ENCODE measurements at places on chromosomes 12 and 14.
A peak's percentile ranks its signal among the peaks of the same experiment; 100 is the strongest.

GRCh38 chr12:103326190-103326589, 169.6 kb downstream of the C12orf42 start:
- no peak for DNase-seq

- DNase-seq = no peak
These were observed 56.9 kb downstream of the LMNTD1 start for GRCh38 chr12:25496098-25496587.

DNA sequence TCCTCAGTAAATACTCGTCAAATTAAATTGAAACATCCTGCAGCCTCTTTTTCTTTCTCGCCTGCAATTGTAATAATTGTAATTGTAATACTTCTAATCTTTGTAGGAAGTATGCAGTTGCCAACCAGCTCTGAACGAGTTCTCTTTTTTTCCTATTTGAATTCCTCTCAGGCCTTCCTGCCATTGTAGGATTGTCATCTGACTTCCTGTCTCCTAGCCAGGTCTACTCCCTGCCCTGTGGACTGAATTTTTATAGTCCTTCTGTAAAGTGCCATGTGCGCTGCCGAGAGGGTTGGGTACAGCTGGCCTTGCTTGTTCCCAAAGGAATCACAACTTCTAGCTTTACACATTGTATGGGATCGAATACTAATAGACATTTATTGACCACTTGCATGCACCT, 183.3 kb downstream of the SSPN start:
- no peak for DNase-seq

GRCh38 chr12:3116106-3116844, 39.1 kb downstream of the TSPAN9 start:
- no peak for DNase-seq

DNA sequence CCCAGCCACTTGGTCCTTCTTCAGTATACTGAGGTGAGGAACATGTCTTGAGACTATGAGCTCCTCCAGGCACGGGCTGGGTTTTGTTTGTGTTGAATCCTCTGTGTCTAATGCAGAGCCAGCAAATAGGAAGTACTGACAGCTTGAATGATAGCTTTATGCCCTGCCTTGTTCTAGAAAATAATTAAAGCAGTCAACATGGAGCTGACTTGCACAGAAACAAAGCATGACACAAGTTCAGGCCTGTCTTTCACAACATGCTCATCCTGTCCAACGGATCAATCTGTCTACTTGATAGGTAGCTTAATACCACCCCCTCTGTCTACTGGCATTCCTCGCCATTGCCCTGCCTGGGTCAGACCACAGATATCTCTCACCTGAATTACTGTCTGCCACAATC, 140.9 kb downstream of the ESRRB start:
- no peak for DNase-seq

DNA sequence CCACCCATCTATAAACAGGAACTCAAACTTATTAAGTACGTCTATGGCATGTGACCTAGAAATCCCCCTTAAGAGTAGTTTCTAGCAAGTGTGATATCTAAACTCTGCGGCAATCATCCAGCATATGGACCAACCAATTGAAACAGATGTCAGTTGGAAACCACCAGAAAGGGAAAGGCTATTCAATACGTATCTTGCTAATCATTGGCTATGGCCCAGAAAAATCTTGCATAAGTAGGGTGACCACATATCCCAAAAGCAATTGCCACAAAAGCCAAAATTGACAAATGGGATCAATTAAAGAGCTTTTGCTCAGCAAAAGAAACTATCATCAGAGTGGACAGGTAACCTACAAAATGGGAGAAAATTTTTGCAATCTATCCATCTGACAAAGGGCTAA, 24.2 kb downstream of the SYNJ2BP start:
- no peak for DNase-seq

DNA sequence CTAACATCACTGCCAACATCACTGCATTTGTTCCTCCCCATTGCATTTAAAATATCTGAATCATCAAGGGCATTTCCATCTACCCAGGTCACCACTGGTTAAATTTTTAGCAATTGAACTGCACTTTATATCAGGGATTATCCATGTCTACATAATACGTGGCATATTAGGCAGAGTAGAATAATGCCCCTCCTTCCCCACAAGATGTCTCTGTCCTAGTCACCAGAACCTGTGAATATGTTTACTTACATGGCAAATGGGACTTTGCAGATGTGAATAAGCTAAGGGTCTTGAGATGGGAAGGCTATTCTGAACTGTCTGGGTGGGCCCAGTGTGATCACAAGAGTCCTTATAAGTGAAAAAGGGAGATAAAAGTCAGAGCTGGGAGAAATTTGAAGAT, 181.7 kb upstream of the ARID2 start:
- DNase-seq = no peak

DNA sequence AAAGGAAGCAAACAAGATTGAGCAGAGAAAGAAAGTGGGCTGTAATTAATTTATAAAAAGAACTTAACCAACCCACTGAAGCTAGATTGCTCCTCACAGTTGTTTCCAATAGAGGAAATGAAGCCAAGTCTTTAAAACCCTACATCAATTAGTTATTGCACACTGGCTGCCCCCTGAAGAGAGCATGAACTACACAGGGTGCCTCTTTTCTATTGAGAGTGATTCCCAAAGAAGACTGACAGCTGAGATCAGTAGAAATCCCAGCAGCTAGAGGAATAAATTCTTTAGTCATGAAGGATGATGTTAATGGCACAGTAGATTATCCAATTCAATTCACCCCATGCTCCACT, 8.6 kb upstream of the USP15 start:
- no peak for DNase-seq

DNA sequence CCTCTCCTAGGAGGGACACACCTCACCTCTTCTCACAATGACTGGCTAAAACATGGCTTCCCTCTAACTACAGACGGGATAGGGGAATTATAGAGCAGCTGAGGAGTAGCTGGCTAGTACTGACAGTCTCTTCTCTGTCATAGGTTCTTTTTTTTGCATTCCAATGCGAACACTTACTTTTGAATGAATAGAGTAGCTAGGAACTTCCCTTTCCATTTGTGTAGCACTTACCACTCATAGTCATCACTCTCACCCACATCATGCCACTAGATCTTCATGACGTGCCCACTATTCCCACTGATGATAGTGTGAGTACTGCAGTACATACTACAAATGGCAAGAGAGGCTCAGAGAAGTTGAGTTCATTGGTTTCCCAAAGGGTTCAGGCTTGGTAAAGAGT, 143.9 kb upstream of the HIF1A start:
- DNase-seq = no peak

DNA sequence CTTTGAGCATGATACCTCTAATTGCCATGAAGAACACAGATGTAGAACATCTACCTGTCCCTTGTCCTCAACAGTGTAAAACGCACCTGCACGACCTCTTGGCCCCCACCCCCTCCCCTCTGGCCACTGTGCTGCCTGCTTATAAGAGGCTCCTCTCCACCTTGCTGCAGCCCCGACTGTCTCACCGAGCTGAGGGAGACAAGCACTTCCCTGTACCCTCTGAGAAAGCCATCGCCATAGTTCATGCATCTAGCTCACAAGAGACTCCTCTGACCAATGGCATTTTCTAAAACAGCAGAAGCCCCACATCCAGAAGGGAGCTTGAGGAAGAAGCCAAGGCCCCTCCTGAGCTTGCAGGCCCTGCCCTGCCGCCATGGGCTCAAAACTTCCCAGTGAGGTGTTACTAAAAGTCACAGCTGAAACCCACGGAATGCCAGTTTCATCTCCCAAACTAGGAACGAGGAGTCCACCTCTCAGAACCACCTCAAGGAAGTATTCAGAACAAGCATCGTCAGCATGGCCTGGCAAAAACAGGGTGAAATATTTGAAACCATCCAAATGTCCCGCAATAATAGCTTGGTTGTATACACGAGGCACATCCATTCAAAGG, 21.5 kb upstream of the ANO2 start:
- DNase-seq = no peak

GRCh38 chr12:12072064-12072760, 1.5 kb downstream of the BCL2L14 start:
- no peak for DNase-seq

DNA sequence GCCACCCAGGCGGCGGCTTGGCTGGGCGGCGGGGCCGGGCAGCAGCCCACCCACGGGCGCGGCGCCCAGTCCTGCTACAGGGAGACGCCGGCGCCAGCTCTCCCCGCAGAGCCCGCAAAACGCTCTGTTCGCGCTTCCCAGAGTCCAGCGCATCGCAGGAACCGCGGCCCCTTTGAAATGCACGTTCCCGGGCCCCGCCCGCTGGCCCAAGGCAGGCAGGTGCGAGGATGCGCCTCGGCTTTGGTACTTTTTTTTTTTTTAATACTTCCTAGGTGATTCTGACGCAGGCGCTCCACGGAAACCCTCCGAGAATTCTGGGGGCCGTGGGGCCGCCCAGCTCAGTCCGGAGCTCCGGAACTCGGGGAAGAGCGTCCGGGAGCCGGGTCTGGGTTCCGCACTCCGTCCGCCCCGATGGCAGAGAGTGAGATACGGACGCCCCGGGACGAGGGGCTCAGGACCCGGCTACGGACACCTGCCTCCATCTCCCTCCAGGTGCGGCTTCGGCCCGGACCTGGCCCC, 483 bp downstream of the POC1B start:
- no peak for DNase-seq

DNA sequence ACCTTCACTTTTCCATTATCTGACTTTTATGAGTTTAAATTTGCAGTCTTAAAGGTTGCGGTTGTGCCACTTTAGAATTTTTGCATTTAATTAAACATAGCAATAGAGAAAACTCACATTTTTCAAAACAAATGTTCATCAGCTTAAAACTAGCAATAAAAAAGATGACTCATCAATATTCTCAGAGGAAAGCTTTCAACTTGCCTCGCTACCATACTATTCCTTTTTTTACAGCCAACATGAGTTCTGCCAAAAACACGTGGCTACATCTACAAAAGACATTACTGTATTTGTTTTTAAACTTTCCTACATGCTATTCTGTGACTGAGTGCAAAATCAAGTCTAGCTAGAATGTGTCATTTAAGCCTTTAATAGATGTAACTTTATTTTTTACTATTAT, 497.1 kb downstream of the RPS29 start:
- DNase-seq = no peak

- peak; percentile 44 for DNase-seq
These were observed 16.8 kb downstream of the ISCA2 start for GRCh38 chr14:74510223-74510931.

GRCh38 chr14:58327019-58327418, 28.7 kb downstream of the ARID4A start:
- no peak for DNase-seq

- DNase-seq = no peak
These were observed 125.0 kb upstream of the FUT8 start for GRCh38 chr14:65287264-65288131.

GRCh38 chr12:100234166-100234565, 32.7 kb downstream of the DEPDC4 start:
- no peak for DNase-seq

DNA sequence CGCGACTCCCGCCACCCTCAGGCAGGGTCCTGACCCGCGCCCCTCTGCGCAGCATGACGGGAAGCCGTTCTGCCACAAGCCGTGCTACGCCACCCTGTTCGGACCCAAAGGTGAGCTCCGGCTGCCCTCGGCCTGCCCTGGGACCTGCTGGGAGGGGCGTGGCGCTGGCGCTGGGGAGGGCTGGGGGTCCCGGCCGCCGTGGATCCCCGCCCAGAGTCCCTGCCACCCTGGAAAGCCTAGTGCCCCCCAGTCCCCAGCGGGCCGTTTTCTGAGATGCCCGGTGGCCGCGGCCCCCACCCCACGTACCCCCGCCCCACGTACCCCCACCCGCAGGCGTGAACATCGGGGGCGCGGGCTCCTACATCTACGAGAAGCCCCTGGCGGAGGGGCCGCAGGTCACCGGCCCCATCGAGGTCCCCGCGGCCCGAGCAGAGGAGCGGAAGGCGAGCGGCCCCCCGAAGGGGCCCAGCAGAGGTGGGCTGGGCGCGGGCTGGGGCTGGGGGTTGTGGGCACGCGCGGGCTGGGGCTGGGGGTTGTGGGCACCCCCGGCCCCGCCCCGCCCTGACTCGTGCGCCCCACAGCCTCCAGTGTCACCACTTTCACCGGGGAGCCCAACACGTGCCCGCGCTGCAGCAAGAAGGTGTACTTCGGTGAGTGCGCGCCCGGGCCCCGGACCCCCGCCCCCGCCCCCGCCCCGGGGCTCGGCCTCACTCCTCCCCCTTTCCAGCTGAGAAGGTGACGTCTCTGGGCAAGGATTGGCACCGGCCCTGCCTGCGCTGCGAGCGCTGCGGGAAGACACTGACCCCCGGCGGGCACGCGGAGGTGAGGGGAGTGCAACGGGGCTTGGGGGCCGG, 4.0 kb downstream of the CRIP2 start:
- DNase-seq = no peak

- DNase-seq = peak; percentile 83
These were observed at the start of gene RNASE4 for GRCh38 chr14:20683891-20684661. Gene RNASE4 (plus strand): TSS chr14:20684560. CDS start chr14:20699372, 14,812 bp downstream.

DNA sequence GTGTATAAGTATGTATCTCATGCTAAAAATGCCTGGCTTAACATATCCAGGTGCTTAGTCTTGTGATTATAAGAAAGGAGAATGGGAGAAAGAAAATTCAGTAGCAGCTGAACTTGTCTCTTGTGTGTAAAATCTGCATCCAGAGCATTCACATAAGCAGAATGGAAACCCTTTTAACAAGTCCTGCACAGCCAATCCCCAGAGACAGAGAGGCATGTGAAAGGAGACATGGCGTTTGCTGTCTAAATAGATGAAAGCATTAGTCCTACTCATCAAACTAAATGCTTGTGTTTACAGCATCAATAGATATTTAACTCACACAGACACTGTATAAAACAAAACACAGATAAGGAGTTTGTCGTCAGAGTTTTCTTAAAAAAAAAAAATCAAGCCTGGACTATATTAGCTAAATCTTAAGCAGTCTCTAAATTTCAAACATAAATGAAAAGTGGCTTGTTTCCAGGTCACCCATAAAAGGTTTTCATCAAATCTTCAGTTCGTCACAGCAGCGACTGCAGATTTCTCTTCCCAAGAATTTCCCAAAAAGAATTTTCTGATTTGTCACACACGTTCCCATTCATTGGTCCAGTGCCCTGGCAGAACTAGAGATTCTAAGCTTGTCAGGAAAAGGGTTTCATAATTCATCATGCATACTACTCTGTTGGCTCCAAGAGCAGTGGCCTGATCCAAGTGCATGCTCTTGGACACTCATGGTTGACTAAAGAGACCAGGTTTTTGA, 249.2 kb downstream of the BTG1 start:
- no peak for DNase-seq

All from neural crest cell (in vitro differentiated cells).